ENCODE measurements at places on chromosomes 6 and 20.
A peak's percentile ranks its signal among the peaks of the same experiment; 100 is the strongest.

GRCh38 chr20:38353316-38353715 is 7.0 kb downstream of the LBP start:
- DNase-seq, result no peak

- no peak for DNase-seq
These were observed 8.4 kb upstream of the EPB41L1 start for GRCh38 chr20:36145877-36146707.

- no peak for DNase-seq
These were observed 561.3 kb upstream of the CDH4 start for GRCh38 chr20:60690771-60691170.

DNA sequence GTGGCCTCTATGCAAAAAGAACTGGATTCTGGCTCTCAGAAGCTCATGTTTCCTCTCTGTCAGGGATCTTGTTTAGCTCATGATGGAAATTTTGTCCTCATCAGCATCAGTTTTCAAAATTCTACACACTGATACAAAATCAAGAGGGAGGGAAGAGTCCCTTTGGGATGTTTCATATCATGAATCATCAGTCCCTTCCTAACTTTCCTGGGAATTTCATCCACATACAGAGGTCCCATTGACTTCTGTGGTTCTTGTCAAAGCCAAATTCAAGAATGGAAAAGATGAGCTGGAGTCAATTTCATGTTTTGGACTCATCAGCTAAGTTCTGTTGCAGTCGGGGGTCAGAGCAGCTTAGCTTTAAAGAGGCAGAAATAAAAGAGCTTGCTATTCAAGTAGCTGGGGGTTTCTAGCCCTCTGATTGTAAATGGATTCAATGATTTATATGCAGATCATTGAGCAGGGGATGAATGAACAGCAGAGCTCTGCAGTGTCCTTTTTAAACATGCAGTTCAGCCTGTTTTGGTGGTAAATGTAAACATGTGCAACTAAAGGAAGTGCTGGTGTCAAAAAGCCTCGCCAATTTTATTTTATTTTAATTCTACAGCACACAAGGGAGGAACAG is 21.3 kb upstream of the TMEM14A start:
- peak; percentile 89 for DNase-seq

GRCh38 chr6:127878115-127878514 is 22.7 kb downstream of the THEMIS start:
- no peak for DNase-seq

GRCh38 chr6:134537146-134537555 is 219.2 kb upstream of the SGK1 start:
- no peak for DNase-seq

DNA sequence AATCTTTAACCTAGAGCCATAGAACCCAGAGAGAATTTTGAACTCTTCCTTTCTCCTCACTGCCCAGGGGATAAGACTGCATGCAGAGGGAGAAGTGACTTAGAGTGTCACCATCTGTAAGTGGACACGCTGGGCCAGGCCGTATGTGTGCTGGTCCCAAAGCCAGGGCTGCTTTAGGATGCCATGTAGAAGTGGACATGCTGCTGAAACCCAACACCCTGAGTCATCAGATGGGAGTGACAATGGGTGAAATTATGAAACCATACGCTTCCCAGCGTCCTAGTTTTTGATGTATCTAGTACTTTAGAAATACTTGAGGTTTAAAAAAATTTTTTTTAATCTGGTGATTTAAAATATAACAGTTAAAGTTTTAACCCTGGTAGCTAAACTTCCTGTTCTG is 191.1 kb downstream of the FNDC1 start:
- no peak for DNase-seq

- no peak for DNase-seq
These were observed 169.3 kb downstream of the SLC16A10 start for GRCh38 chr6:111256646-111257045.

All from COLO829 (cell line).